ENCODE measurements at places on chromosomes 12 and 14. TPM values are rescaled to one million over a fixed set of nuclear protein-coding genes. Genes with fewer than 3 reads are reported as not detected.

CLECL1 gene
- 4.2 TPM for total RNA-seq

TCL1B gene
- total RNA-seq = not detected

OR6C76 gene
- total RNA-seq = not detected

CRACR2A gene
- total RNA-seq = 81.7 TPM

KRT75 gene
- total RNA-seq = not detected

ASCL4 gene
- not detected for total RNA-seq

HSPB8 gene
- total RNA-seq = 6.8 TPM

SSPN gene
- 10.9 TPM for total RNA-seq

HAL gene
- total RNA-seq = 4.0 TPM

PRPH gene
- 6.5 TPM for total RNA-seq

RBMS2 gene
- total RNA-seq = 13.4 TPM

DEGS2 gene
- total RNA-seq = 13.2 TPM

EIF4B gene
- 240 TPM for total RNA-seq

TPI1 gene
- total RNA-seq = 591 TPM

- no peaks in the 10 kb centered on the region for H3K4me1 ChIP-seq
- no peak overlapping the region for H3K27ac ChIP-seq
- no peak for DNase-seq
- H3K27me3 ChIP-seq = no peaks in the 10 kb centered on the region
Measured at GRCh38 chr14:81582420-81582819, 48.8 kb upstream of the SEL1L start.

GRCh38 chr12:47755655-47756562 lies 2.8 kb downstream of the RAPGEF3 start:
- no peaks in the 10 kb centered on the region for H3K4me1 ChIP-seq
- H3K36me3 ChIP-seq = no peaks in the 10 kb centered on the region
- H3K4me3 ChIP-seq = no peak overlapping the region
- no peaks in the 10 kb centered on the region for H3K27me3 ChIP-seq
- H3K27ac ChIP-seq = peak overlapping the region; percentile 11
- DNase-seq = peak; percentile 72

DNA sequence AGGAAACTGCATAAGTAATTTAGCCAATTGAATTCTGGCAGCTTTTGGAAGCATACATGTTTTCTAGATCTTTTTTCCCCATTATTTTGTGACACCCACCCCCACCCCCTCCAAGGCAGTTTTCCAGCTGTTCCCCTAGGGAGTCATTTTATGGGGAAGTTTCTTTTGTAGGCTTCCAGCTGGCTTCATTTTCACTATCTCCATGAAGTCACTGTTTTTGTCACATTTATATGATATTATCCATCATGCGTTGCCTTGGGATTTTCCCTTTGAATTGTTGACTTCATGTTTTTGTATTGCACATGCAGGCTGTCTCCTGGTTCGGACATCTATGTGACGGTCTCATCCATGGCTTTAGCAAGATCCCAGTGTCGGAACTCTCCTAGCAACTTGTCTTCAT lies 233.6 kb upstream of the RGS6 start:
- no peaks in the 10 kb centered on the region for H3K27me3 ChIP-seq
- no peaks in the 10 kb centered on the region for H3K4me1 ChIP-seq
- no peaks in the 10 kb centered on the region for H3K36me3 ChIP-seq
- no peak overlapping the region for H3K4me3 ChIP-seq

GRCh38 chr14:58540749-58541632 lies 96.8 kb upstream of the DACT1 start:
- no peaks in the 10 kb centered on the region for H3K27me3 ChIP-seq
- DNase-seq = no peak
- no peaks in the 10 kb centered on the region for H3K4me1 ChIP-seq
- H3K36me3 ChIP-seq = no peaks in the 10 kb centered on the region
- H3K27ac ChIP-seq = no peak overlapping the region

- H3K27me3 ChIP-seq = no peaks in the 10 kb centered on the region
- no peaks in the 10 kb centered on the region for H3K36me3 ChIP-seq
- H3K4me3 ChIP-seq = no peak overlapping the region
- peaks cover 11% of the 10 kb centered on the region for H3K4me1 ChIP-seq
- peak overlapping the region; percentile 57 for H3K27ac ChIP-seq
Measured at GRCh38 chr12:122099856-122100255, 21.3 kb downstream of the MLXIP start.

DNA sequence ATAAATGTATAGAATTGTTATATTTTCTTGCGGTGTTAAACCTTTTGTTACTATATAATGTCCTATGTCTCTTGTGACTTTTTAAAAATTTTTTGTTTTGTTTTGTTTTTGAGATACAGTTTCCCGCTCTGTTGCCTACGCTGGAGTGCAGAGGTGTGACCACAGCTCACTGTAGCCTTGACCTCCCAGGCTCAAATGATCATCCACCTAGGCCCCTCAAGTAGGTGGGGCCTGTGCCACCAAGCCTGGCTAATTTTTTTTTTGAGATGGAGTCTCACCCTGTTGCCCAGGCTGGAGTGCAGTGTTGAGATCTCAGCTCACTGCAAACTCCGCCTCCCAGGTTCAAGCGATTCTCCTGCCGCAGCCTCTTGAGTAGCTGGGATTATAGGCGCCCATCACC lies 26.5 kb upstream of the RCOR1 start:
- H3K27ac ChIP-seq = no peak overlapping the region
- no peaks in the 10 kb centered on the region for H3K27me3 ChIP-seq
- no peaks in the 10 kb centered on the region for H3K4me1 ChIP-seq
- no peak for DNase-seq
- no peak overlapping the region for H3K4me3 ChIP-seq

DNA sequence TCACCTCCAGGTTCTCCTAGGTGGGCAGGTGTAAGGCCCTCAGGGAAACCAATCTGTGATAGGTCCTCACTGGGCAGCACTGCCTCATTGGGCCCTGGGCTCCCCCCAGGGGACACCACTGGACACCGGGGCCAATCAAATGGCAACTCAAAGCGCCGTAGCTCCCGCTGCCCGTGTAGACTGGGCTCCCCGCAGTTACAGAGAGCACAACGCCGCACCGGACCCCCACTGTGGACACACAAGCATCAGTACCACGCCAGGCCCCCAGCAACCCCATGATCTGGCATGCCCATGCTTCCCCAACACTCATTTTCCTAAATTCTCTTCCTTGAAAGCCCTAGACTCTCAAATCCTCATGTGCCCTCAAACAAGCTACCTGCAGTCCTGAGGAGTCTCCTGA lies 6.1 kb downstream of the KMT2D start:
- no peaks in the 10 kb centered on the region for H3K27me3 ChIP-seq
- H3K4me3 ChIP-seq = no peak overlapping the region
- DNase-seq = no peak
- no peak overlapping the region for H3K27ac ChIP-seq

- H3K4me3 ChIP-seq = no peak overlapping the region
- no peaks in the 10 kb centered on the region for H3K36me3 ChIP-seq
- H3K4me1 ChIP-seq = no peaks in the 10 kb centered on the region
- H3K27ac ChIP-seq = no peak overlapping the region
- H3K27me3 ChIP-seq = no peaks in the 10 kb centered on the region
Measured at GRCh38 chr12:114215746-114216145, 190.2 kb downstream of the TBX5 start.

GRCh38 chr12:128727461-128727860 lies 96.3 kb downstream of the SLC15A4 start:
- no peak overlapping the region for H3K4me3 ChIP-seq
- H3K27ac ChIP-seq = no peak overlapping the region
- peaks cover 3% of the 10 kb centered on the region for H3K4me1 ChIP-seq
- H3K27me3 ChIP-seq = no peaks in the 10 kb centered on the region
- no peak for DNase-seq

GRCh38 chr12:22544038-22544979 lies at the start of gene C2CD5:
TSS of gene C2CD5 (minus strand) at chr12:22544542. CDS start at chr12:22544150, 392 bp downstream.
- DNase-seq = peak; percentile 96
- H3K4me1 ChIP-seq = no peaks in the 10 kb centered on the region
- peak within 1 kb of the TSS; percentile 89 for H3K4me3 ChIP-seq
- H3K27me3 ChIP-seq = no peaks in the 10 kb centered on the region

- H3K36me3 ChIP-seq = no peaks in the 10 kb centered on the region
- H3K4me3 ChIP-seq = no peak overlapping the region
- H3K4me1 ChIP-seq = no peaks in the 10 kb centered on the region
- no peak for DNase-seq
Measured at GRCh38 chr14:60079723-60080122, 12.0 kb upstream of the PCNX4 start.

- H3K27ac ChIP-seq = no peak overlapping the region
- H3K36me3 ChIP-seq = no peaks in the 10 kb centered on the region
- H3K27me3 ChIP-seq = no peaks in the 10 kb centered on the region
- no peak overlapping the region for H3K4me3 ChIP-seq
- no peak for DNase-seq
- H3K4me1 ChIP-seq = no peaks in the 10 kb centered on the region
Measured at GRCh38 chr14:81122326-81122725, 98.4 kb downstream of the GTF2A1 start.

- H3K27me3 ChIP-seq = no peaks in the 10 kb centered on the region
- H3K36me3 ChIP-seq = no peaks in the 10 kb centered on the region
Measured at GRCh38 chr14:80523518-80524117, 312.3 kb upstream of the DIO2 start.

GRCh38 chr14:57061009-57061711 lies 207.5 kb downstream of the EXOC5 start:
- no peaks in the 10 kb centered on the region for H3K27me3 ChIP-seq
- no peak overlapping the region for H3K4me3 ChIP-seq
- peaks cover 7% of the 10 kb centered on the region for H3K4me1 ChIP-seq
- H3K36me3 ChIP-seq = no peaks in the 10 kb centered on the region
- DNase-seq = no peak

- no peaks in the 10 kb centered on the region for H3K27me3 ChIP-seq
- peak overlapping the region; percentile 55 for H3K27ac ChIP-seq
- no peak for DNase-seq
- no peaks in the 10 kb centered on the region for H3K4me1 ChIP-seq
Measured at GRCh38 chr12:26119391-26119989, 5.3 kb downstream of the BHLHE41 start.

- H3K4me3 ChIP-seq = no peak overlapping the region
- H3K27ac ChIP-seq = no peak overlapping the region
- no peaks in the 10 kb centered on the region for H3K27me3 ChIP-seq
- no peaks in the 10 kb centered on the region for H3K4me1 ChIP-seq
- no peaks in the 10 kb centered on the region for H3K36me3 ChIP-seq
- DNase-seq = no peak
Measured at GRCh38 chr14:72544615-72545387, 349.1 kb downstream of the DPF3 start.

DNA sequence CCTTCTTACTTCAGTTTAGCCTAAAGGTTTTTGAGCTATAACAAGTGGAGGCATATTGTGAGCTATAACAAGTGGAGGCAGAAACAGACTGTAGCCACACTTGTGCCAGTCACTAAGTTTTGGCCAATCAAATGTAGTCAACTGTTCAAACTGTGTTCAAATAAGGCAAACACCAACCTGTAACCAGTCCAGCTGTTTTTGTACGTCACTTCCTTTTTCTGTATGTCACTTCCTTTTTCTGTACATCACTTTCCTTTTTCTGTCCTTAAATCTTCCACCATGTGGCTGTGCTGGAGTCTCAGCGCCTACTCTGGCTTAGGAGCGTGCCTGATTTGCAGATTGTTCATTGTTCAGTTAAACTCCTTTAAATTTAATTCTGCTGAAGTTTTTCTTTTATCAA lies 79.7 kb downstream of the FUT8 start:
- H3K27me3 ChIP-seq = no peaks in the 10 kb centered on the region
- H3K27ac ChIP-seq = no peak overlapping the region
- no peaks in the 10 kb centered on the region for H3K36me3 ChIP-seq
- no peak for DNase-seq
- H3K4me3 ChIP-seq = no peak overlapping the region

DNA sequence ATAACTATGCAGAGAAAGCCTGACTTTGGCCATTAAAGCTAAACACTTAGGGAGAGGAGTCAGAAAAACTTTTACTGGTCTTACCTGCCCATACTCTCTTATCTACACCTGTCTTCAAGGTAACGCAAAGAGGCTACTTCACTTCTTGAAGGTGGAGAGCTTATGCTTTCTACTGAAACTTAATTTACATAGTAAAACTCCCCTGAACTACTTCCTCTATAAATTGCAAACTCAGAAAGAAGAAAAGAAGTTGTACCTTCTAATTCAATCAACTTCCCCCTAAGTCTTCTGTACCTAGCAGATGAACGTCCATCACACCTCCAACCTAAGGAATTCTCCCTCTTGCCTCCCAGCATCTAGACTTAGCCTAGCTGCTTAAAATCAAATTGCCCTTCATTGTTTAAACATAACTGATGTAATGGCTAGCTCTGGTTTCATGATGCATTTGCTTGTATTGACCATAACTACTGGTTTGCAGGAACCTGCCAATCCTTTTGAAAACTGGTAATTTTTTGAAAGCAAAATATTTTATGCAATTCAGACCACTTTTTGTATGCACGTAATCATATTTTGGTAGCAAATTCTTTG lies 87.7 kb downstream of the STON2 start:
- no peaks in the 10 kb centered on the region for H3K27me3 ChIP-seq
- no peak overlapping the region for H3K27ac ChIP-seq
- no peaks in the 10 kb centered on the region for H3K4me1 ChIP-seq
- no peaks in the 10 kb centered on the region for H3K36me3 ChIP-seq

DNA sequence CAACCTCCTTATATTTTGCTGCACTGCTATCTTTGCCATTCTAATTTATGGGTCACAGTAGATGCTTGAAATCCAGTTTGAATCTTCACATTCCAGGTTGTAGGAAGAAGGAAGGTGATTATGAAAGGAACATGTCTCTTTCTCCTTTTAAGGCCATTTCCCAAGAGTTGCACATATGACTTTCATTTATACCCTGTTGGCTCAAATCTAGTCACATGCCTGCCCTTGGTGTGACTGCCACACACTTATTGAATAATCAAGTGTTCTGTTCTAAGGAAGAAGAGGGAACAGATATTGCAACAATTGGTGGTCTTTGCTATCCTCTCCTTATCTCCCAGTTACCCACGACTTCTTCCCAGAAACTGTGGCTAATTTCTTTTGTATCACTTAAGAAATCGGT lies 404.3 kb downstream of the TMEM117 start:
- no peak overlapping the region for H3K27ac ChIP-seq
- no peak overlapping the region for H3K4me3 ChIP-seq
- no peaks in the 10 kb centered on the region for H3K4me1 ChIP-seq
- H3K27me3 ChIP-seq = no peaks in the 10 kb centered on the region
- no peak for DNase-seq
- H3K36me3 ChIP-seq = no peaks in the 10 kb centered on the region

- no peaks in the 10 kb centered on the region for H3K4me1 ChIP-seq
- H3K27ac ChIP-seq = no peak overlapping the region
- no peak for DNase-seq
- no peaks in the 10 kb centered on the region for H3K36me3 ChIP-seq
- H3K4me3 ChIP-seq = no peak overlapping the region
Measured at GRCh38 chr12:52862023-52862422, 13.2 kb upstream of the KRT78 start.

DNA sequence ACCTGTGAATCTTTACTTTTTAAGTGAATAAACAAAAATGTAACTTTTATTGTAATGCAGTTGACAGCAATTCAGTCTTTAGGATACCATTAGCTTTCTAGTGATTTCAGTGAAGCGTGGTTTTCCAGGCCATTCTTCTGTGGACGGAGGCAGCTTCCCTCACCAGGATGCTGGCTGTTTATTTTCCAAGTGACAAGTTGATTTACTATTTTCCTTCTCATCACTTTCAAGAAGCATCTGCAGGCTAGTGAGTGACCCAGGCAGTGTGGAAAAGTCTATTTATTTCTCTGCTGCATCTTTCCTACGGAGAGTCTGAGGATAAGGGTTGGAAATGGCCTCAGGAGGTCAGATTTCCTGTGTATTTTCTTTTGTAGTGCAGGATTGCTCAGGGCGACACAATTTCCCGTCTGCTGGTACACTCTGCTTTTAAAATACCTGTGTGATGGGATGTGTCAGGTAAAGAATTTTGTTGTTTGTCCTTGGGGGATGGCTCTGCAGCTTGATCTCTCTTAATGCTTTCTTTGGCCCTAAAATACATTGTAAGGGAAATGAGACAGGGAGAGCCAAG lies 467.8 kb downstream of the NRXN3 start:
- no peaks in the 10 kb centered on the region for H3K4me1 ChIP-seq
- no peak for DNase-seq
- no peaks in the 10 kb centered on the region for H3K36me3 ChIP-seq
- H3K27ac ChIP-seq = no peak overlapping the region
- H3K4me3 ChIP-seq = no peak overlapping the region
